ENCODE measurements at places on chromosomes 5 and 9.

GRCh38 chr9:130193531-130194377 is 21.6 kb downstream of the NCS1 start:
- no peak for DNase-seq

GRCh38 chr5:139453683-139454567 is 8.6 kb downstream of the ECSCR start:
- no peak for DNase-seq

- no peak for DNase-seq
Observed at GRCh38 chr5:108459769-108460168, 77.9 kb upstream of the FBXL17 start.

DNA sequence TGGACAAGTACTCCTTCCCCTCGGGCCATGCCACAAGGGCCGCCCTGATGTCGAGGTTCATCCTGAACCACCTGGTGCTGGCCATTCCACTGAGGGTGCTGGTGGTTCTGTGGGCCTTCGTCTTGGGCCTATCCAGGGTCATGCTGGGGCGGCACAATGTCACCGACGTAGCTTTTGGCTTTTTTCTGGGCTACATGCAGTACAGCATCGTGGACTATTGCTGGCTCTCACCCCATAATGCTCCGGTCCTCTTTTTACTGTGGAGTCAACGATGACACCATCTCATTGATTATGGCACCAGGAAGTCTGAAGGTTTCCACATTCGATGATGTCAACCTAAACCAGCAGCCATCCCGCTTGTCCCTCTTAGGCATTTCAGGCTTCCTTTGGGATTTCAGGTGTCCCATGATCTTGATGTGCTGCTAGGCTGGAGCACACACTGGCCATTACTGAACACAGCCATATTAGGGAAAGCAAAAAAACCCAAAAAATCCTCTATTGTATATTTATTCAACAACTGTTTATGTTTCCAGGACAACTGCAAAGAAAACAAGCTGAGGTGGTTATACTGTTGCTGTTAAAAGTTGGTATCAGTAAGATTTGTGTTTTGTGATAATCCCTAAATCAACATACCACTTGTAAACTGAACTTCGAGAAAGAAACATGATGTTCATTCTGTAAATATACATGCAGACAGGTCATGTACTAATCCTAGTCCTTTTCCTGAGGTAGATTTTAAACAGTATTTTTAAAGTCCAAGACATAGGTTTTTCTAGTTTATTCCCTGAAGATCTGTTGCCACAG is 1.1 kb downstream of the PLPP6 start:
- DNase-seq, result no peak

GRCh38 chr9:3977614-3978112 is 322.2 kb downstream of the GLIS3 start:
- no peak for DNase-seq

- DNase-seq, result no peak
Observed at GRCh38 chr5:10701567-10702039, 59.4 kb downstream of the DAP start.

GRCh38 chr5:33828626-33829308 is 63.0 kb downstream of the ADAMTS12 start:
- DNase-seq, result no peak

DNA sequence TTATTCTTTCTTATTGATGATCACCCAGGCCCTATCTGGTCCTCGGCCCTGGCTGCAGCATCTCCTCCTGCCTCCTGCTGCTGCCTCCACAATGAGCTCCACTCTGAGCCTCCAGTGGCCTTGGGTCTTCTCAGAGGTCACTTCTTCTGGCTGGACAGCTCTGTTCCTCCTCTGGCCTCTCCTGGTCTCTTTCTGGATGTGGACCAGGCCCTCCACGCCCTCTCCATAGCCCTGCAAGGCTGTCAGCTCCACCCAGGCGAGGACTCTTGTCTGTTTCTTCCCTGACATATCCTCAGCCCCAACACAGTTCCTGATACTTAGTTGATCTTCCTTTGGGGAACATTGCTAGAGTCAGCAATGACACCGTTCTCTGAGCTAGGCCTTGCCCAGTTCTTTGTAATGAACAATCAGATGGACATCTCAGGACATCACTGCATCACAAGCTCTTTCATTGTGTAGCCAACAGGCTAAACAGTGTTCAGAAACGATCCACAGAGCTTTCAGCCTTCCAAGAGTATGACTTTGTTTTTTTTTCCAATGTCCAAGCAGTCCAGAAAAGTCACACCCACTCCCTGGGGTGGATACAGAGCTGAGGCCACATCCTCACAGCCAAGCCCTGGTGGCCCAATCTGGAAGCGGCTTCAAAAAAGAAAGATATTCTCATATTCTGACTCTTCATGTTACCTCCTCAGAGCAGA is 62.5 kb upstream of the DNAH5 start:
- DNase-seq, result no peak

- DNase-seq, result no peak
Observed at GRCh38 chr9:106816524-106816923, 46.4 kb upstream of the ZNF462 start.

GRCh38 chr5:144510845-144511579 is 340.3 kb downstream of the KCTD16 start:
- DNase-seq, result no peak

DNA sequence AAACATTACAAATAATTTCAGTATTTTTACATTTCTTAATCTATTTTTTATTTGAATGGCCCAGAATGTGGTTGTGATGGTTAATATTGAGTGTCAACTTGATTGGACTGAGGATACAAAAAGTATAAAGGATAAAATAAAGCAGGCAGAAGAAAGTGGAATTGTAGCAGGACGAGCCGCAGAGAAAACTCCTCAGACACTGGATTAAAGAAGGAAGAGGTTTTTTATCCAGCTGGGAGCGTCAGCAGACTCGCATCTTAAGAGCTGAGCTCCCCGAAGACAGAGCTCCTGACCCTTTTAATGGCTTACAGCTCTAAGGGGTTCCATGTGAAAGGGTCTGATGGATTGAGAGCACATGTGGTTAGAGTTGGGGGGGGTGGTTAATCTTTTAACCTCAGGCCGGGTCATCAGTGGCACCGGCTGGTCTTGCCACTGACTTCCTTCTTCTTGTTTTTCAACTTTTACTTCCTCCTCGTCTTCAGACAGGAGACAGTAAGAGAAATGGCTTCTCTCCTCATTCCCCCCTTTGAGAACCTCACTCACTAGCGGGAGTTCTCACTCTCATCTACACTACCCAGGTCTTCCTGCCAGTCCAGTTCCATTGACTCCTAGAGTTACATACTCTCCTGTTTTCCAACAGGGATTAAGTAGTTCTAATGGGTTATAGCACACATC is 80.0 kb downstream of the TMEM161B start:
- DNase-seq, result no peak

DNA sequence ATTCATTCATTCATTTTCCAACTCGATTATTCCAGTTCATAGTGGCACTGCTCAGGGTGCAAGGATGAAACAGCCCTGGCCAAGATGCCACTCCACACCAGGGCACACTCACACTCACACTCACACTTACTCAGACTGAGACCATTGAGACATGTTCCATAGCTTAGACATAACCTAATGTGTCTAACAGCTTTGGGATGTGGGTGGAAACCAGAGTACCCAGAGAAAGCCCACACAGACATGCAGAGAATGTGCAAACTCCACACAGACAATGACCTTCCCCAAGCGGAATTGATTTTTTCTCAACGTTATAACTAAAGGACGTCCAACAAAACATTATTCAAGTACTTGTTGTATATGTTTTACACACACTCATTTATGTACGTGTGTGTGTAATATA is 1363.5 kb downstream of the EFNA5 start:
- DNase-seq, result no peak

DNA sequence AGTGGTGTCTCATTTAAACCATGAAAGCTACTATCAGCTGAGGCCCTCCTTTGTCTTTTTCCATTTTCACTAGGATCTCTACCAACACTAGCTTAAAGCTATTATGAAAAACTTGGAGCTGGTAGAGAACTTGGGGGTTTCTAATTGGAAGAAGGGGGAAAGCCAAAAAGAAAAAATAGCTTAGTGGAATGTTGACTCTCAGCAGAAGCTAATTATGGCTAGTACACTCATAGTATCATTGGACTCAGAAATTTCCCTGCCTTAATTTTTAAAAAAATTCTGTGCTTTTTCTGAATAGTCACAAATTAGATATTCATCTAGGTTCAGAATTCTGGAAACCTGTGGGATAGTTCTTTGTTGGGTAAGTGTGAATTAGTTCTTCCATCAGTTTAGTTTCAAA is 8.0 kb downstream of the SLC12A2 start:
- no peak for DNase-seq

GRCh38 chr5:59272809-59273427 is 620.6 kb downstream of the PDE4D start:
- no peak for DNase-seq

GRCh38 chr9:33294670-33295432 is 4.5 kb downstream of the NFX1 start:
- DNase-seq, result no peak

DNA sequence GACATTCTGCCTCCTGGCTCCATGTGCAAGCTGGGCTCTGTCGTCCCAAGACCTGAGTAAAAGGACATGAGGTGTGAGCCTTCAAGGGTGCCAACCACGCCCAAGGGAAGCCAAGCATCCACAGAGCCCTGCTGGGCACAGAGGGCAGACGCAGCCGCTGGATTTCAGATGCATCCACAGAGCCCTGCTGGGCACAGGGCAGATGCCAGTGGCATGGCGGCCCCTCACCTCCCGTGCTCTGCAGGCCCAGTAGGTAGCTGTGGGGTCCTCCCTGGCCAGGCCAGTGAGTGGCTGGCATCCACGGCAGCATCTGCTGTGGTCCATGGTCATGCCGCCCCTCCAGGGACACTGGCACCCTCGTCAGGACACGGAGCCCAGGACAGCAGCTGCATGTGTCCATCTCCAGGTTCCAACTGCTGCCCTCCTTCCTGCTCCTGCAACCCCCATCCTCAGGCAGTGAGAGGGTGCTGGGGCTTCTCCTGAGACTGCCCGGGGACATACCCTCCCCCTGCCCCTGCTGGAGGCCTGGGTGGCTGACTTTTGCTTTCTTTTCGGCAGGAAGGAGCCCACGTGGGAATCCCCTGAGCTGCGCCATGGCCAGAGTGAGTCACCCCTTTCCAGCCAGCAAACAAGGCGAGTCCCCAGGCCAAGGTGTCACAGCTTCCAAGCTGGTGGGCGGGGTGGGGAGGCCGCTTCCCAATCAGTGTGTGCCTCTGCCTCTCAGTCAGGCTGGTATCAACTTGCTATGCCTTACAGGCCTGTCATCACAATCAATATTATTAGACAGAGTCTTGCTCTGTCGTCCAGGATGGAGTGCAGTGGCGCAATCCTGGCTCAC is 4.0 kb upstream of the TRAF2 start:
- DNase-seq, result peak; percentile 82

DNA sequence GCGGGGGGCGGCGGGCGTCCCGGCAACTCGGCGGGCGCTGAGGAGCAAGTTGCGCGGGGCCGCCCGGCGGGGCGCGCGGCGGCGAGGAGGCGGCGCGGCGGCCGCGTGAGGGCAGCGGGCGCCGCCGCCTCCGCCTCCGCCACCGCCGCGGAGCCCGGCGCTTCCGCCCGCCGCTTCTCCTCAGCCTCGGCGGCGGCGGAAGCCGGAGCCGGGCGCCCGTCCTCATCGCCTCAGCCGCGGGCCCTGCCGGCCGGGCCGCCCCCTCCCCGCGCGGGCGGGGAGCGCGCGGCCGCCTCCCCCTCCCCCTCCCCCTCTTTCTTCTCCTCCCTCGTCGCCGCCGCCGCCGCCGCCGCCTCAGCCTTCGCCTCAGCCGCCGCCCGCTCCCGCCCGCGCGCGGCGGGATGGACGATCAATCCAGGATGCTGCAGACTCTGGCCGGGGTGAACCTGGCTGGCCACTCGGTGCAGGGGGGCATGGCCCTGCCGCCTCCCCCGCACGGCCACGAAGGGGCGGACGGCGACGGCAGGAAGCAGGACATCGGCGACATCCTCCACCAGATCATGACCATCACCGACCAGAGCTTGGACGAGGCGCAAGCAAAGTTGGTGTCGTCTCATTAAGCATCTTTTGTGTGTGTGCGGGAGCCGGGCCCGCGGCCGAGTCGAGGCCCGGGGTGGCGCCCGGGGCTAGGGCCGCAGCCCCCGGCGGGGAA is at the start of gene PBX3:
PBX3 (plus strand) TSS at position 321 of the 712 bp plus-strand sequence.
- DNase-seq, result peak; percentile 35
